ENCODE measurements at places on chromosomes 5 and 9.

GRCh38 chr5:110726249-110727024, at the start of gene TMEM232:
TSS of gene TMEM232 (minus strand) at chr5:110726671. CDS start at chr5:110667352, 59,319 bp downstream.
- DNase-seq, result no peak

DNA sequence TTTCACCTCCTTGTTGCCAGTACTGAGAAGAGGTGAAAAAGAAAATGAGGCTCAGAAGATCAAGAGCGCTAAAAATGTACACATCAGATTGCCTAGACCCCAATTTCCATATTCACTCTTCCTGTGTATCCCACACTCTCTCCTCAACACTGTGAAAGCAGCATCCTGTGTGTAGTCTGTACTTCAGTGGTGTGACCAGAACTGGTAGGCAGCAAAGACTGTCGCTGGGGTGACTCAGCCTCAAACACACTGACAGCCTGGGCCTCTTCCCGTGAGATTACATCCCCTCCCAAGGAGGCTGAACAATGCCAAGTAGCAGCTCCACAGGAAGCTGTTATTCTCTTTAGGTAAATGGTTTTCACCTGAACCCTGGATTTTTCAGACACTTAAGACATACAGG, 135.5 kb downstream of the CCDC192 start:
- DNase-seq, result no peak

DNA sequence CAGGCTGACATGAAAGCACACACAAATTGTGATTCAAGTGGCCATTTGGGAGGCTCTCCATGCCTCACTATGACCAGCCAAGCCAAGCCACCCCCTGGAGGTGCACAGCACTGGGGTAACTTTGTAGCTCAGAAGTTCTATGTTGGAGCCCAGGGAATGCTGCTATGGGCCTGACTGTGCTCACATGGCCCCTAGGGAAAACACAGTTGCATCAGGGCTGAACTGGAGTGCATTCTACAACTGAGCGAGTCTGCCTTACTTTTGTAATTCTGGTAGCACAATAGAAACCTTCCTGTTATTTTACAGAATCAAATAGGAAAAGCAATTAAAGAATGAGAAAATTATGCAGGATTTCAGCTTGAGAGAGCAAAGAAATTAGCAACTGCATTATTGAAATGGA, 455.5 kb upstream of the TRPC7 start:
- no peak for DNase-seq

GRCh38 chr9:78143281-78144007, 92.4 kb upstream of the CEP78 start:
- DNase-seq, result no peak

- no peak for DNase-seq
These were observed 715.5 kb downstream of the CETN3 start for GRCh38 chr5:89694026-89694550.

- no peak for DNase-seq
These were observed 22.1 kb upstream of the UBAP2 start for GRCh38 chr9:34070606-34071324.

GRCh38 chr9:33795281-33795680, at the start of gene PRSS3:
TSS of gene PRSS3 (plus strand) at chr9:33795561. CDS start at chr9:33795574, 13 bp downstream.
- no peak for DNase-seq

- DNase-seq, result no peak
These were observed 386.1 kb downstream of the NTRK2 start for GRCh38 chr9:85055506-85056202.

GRCh38 chr5:61245486-61245885, 83.2 kb upstream of the SMIM15 start:
- DNase-seq, result no peak

- no peak for DNase-seq
These were observed 62.7 kb downstream of the PCSK5 start for GRCh38 chr9:75953218-75953617.

- no peak for DNase-seq
These were observed 205.7 kb upstream of the PUM3 start for GRCh38 chr9:3049636-3050035.

GRCh38 chr9:109934136-109934856, 154.3 kb downstream of the PALM2AKAP2 start:
- no peak for DNase-seq

GRCh38 chr5:100520348-100520747, 14.8 kb upstream of the FAM174A start:
- DNase-seq, result no peak

DNA sequence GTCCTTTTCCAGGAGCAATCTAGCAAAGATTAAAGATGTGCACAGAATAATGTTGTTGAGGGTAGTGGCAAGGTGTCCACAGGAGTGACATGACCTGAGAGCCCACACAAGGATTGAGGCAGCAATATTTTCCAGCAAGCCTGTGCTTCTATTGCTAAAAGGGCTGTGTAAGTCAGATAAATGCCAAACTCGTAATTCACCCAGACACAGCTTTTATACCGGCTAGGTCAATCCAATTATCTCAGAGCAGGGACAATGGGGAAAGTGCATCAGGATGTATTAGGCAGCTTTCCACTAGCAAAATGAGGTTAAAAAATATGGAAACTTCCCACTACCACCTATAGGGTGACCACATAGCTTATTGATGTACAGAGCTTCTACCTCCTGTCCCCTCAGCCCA, 34.8 kb upstream of the RAB3C start:
- no peak for DNase-seq

- DNase-seq, result no peak
These were observed 6.1 kb upstream of the RNF183 start for GRCh38 chr9:113309204-113309813.

DNA sequence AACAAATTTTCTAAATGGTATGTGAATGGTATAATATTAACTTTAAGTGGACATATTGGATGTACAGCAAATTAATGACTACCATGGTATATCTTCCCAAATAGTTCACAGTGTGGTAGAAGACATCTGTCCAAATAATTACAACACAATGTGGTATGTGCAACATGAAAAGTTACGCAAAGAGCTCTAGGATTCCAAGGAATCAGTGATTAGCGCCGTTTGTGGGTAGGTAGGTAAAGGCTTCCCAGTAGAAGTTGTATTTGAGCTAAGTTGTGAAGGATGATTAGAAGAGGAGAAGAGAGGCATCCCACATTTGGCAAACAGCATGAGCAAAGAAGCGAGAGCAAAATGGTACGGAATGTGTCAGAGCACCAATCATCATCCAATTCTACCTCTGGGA, 14.3 kb upstream of the KLF9 start:
- no peak for DNase-seq

DNA sequence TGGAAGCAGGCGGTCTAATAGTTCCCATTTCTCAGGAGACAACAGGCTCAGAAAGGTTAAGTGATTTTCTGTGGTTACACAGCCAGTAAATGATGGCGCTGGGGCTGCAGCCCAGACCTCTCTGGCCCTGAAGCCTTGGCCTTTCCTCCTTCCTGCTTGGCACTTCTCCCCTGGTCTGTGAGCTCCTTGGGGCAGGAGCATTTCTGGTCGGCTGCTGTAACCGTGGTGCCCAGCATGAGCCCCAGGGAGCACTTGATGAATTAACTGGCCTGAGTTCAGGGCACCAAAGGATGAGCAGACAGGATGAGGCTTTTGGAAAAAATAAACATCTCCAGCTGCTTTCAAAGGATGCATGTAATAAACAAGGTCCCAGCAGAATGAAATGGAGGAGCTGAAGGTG, 30.2 kb downstream of the CDHR2 start:
- no peak for DNase-seq

GRCh38 chr5:20601678-20602100, 613.7 kb upstream of the CDH18 start:
- no peak for DNase-seq

DNA sequence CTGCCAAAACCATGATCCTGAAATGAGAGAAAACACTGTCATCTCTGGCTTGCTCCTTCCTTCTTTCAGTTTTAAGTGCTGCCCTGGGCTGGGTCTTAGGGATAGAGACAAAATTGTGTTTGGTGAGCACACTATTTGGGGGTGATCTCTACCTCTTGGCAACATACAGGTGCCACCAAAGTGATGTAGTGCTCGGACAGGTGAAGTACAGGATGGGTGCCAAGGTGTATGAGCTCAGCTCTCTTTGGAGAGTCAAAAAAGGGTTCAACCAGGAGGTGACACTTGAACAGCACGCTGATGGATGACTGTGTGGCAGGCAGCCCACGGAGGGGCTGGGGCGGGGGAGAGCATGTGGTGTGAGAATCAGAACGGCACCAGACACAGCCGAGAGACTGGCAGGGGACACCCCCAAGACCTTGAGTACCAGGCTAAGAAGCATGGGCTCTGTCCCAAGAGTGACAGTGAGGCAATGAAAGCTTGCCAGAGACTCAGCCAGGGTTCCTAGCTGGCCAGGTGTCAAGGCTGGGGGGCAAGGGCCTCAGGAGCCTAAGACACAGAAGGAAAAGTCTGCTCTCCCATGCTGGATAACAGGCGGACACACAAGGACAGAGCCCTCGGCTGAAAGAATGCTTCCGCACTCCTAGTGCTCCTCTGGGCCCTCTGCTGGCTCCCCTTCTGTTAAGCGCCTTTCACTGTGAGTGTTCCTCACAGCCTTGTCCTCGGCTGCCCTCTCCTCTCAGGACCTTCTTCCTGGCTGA, 2.5 kb downstream of the NHP2 start:
- no peak for DNase-seq

GRCh38 chr9:92191801-92192200, 76.6 kb upstream of the SPTLC1 start:
- DNase-seq, result no peak

- DNase-seq, result no peak
These were observed 36.2 kb upstream of the IL17B start for GRCh38 chr5:149415066-149415967.

GRCh38 chr5:14735944-14736343, 71.4 kb downstream of the OTULIN start:
- DNase-seq, result no peak

DNA sequence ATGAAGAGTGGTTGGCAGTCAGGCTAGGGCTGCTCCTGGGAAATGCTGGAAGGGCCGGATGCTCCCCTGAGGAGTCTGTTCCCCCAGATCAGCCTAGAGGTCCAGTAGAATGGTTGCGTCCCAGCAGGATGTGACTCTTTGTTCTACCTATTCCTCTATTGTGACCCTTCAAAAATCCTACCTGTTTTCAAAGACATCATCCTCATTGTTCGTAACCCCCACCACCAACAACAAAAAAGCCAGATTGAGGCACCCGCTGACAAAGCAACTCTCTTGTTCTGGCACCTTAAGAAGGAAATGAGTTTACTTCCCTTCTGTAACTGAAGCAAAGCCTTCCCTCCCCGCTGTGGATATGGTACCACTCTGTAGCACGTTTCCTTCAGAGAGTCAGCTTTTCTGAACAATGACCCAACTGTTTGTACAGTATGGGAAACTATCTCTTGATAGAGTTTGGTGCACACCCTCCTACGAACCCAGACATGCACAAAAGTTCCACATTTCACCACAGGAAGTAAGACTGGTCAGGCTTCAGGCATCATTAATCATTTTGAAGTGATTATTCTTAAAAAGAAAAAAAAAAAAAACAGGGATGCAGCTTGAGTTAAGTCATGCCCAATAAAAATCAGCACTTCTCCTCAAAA, 207.2 kb downstream of the ENC1 start:
- DNase-seq, result no peak

DNA sequence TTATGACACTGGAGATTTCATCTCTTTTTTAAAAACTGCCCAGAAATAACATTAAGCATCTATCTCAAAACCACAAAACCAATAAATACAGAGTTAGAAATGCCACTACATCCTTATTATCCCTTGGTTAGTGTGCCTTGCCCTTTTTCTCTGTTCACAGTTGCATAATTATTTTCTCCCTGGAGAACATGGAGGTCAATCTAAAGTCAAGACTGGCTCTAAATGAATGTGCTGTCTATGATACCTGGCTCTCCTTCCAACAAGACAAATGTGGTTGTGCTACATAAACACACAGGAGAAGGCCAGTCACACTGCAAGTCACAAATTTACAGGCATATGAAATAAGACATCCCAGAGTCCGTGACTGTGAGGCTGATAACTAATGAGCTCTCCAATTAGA, 2.8 kb downstream of the FBN2 start:
- DNase-seq, result no peak

GRCh38 chr9:94511134-94511954, 43.5 kb upstream of the PCAT7 start:
- DNase-seq, result no peak

GRCh38 chr5:145703856-145704255, 131.3 kb downstream of the PRELID2 start:
- no peak for DNase-seq

- DNase-seq, result no peak
These were observed 48.6 kb downstream of the PSMB7 start for GRCh38 chr9:124366476-124367220.

GRCh38 chr5:153900703-153901395, 137.9 kb downstream of the FAM114A2 start:
- DNase-seq, result no peak

All from D721Med (cell line).